ENCODE measurements at places on chromosomes 3 and 15.

DNA sequence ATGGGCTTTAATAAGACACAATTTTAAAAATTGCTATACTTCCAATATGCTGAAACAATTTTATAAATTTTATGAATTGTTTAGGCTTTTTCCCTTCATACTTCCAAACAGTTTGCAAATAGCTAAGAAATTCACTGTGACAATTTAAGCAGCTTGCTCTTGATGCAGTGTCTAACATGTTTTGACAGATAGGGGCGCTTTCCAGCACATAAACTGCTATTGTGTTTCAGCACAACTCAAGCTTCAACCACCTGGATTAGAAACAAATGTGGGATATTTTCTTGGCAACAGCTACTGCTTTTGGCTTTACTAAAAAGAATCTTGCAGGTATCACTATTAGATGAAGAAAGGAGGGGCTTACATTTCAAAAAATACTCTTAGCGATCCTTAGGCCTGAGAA is 565.8 kb upstream of the DPPA4 start:
- DNase-seq, result no peak

- no peak for DNase-seq
Observed at GRCh38 chr3:185995352-185995751, 57.5 kb upstream of the TRA2B start.

GRCh38 chr15:69090197-69090948 is 70.1 kb upstream of the GLCE start:
- peak; percentile 50 for DNase-seq

- DNase-seq, result no peak
Observed at GRCh38 chr3:140760324-140761075, 82.6 kb downstream of the TRIM42 start.

DNA sequence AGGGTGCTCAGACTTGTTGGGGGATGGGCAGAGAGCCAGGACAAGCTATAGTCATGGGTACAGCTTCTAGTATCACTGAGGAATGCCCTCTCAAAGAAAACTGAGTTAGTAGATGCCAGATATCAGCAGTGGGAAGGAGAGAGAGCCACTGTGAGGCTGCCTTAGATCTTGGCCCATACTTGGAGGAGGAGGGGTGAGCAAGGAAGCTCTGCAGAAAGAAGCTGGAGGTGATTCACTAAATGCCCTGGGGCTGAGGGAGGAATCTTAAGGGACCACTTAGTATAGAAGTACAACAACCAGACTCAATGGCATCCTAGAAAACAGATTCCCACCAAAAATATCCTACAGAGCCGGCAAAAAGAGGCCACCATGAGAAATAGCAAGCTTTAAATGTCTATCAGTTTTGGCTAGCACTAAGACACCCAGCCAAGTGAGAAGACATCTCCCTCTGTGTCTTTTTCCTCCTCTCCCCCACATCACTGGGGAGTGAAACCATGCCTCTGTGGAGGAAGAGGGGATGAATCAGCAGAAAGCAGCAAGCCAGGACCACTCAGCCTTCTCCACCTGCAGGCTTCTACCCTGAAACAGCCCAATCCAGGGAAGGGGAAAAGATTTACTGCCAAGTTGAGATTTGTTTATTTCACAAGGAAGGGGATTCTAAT is 282.5 kb upstream of the STT3B start:
- no peak for DNase-seq

GRCh38 chr15:62807539-62808130 is 234.9 kb upstream of the TPM1 start:
- DNase-seq, result no peak

DNA sequence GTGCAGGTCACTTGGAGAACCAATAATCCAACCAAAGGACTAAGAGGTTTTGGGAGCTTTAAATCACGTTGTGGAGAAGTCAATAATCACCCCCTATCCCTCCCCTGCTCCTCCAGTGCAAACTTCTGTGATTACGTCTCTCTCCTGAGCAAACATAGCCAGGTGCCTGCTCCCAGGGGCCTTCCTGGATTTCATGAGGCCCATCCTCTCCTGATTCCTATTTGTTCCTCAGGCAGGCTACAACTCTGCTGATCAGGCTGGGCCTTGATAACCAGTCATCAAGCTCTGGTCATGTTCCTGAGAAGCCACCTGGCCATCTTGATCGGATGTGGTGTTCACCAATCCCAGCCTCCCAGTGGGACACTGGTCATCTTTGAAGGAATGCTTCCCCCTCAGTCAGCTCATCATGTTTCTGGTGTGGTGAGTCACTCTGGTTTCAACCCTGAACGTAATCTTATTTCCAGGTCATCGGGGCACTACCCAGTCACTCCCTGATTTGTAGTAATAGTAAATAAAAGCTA is 2.9 kb upstream of the ZNF710 start:
- no peak for DNase-seq

DNA sequence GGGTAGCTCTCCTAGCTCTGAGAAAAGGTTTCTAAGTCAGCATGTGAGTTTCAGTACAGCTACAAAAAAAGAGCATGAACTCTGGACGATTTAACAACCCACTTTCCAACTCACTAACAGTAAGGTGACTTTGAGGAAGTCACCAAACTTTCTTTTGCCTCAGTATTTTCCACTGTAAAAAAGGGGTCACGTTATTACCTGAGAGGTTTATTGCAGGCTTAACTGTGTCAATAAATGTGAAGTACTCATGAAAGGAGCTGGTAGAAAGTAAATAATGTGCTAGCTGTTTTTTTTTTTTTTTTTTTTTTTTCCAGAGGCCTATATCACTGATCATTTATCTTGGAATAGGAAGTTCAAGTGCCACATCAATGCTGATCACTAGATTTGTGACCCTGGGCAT is 89.3 kb downstream of the PLSCR2 start:
- DNase-seq, result no peak

DNA sequence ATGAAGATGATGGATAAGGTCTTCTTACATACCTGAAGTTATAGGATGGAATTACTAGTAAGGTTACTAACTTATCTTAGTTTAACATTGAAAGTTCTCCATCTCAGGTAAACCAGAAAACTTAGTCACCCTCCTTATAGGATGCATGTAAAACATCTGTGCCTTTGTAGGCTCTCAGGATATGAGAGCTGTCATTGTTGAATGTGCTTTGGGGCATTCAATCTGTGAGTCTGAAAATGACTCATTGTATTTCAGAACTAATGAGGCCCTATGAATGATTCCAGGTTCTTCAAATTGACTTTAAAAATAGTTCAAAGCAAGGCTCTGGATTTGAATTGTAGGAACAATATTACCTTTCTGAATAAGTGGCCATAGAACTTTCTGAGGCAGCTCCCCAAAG is 237.7 kb upstream of the AZI2 start:
- no peak for DNase-seq

- DNase-seq, result no peak
Observed at GRCh38 chr3:22730701-22731100, 472.4 kb upstream of the UBE2E2 start.

DNA sequence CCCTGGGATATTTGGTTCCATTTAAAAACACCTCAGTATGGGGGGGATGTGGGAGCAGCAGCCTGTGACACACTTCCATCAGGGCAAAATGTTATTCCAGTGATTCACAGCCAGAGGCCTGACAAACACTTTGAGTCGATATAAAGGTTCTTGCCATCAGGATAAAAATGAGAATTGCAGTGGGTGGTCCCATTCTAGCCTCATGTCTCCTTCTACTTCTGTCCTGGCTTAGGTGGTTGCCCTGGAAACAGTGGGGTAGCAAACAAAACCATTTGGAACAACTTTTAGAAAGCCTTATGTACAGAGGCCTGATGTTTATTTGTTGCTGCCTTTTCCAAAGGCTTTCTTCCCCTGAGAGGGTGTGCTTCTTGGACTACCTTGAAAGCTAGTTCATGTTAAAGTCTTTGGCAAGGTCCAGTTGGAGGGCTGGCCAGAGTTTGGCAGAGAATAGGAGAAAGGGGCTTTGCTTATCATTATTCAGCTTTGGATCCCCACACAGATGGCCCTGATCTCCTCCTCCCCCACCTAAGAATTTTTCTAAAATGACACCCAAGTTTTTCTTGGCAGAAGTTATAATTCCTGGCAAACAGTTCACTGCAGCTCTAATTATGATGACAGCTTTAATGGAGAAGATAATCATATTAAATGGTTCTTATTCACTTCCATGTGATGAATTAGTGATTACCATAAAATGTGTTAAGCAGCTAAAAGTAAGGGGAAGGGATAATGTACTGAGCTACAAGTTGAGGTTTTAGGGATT is 84.2 kb upstream of the ZNF280D start:
- DNase-seq, result peak; percentile 69

DNA sequence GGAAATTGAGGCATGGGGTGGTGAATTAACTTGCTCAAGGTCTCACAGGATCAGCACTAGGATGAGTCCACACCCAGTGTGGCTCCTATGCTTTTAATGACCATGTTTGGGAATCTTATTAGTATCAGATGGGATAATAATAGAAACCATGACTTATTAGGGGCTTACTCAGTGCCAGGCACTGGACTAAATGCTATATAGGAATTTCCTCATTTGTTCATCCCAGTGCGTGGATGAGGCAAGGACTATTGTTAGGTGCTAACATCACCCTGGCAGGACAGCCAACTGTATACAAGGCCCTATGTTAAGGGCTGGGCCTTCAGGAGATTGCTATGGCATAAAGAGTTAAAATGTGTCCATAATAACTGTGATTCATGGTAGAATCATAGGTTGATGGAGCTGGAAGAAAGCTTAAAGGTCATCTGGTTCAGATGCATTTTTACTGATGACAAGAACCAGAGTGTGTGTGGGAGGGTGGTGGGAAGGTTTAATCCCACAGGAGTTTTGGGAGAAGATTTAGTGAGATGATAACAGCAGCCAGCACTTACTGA is 4.7 kb upstream of the FEM1B start:
- DNase-seq, result no peak

DNA sequence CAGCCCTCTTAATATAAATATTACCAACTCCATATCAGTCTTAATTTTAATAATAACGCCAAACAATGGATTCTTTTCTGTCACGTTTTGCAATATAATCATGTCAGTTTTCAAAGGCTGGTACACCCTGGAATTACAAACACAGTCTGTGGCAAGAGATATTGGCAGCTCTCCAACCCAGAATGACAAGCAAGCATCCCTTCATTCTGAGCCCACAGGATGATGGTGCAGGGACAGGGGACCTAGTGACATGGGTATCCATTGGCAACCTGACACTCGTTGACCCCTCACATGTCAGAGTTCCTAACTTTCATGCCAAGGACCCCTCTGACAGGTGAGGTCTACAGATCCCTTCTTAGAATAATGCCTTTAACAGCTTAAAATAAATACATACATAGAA is 154.5 kb upstream of the TSC22D2 start:
- peak; percentile 53 for DNase-seq

- DNase-seq, result no peak
Observed at GRCh38 chr3:190853464-190853863, 9.0 kb downstream of the GMNC start.

DNA sequence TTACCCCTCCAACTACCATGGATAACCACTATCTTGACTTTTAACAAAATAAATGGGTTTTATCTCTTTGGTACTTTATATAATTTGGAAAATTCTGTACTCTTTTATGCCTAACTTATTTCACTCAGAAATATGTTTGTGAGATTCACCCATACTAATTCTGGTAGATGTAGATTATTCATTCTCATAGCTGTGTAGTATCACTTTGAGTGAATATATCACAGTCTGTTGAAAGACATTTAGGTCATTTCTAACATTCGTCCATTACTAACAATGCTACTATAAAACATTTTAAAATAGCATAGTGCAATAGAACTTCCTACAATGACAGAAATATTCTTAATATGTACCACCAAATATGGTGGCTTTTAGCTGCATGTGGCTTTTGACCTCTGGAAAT is 542.4 kb downstream of the RBMS3 start:
- DNase-seq, result no peak

DNA sequence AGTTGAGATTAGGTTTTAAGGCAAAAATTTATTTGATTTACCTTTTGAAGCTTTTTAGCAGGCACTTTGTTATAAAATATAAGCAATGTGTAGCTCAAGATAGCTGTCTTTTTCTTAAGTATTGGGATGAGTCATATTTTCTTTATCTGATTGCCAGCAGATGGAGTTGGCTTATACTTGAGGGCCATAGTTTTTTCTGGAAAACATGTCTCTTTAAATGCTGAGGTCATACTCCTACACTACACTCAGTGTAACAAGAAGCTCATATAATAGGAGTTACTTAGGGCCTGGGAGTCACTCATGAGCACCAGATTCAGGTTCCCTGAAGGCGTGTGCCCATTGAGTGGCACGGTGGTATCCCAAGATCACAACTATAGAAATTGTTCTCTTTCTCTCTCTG is 579.8 kb downstream of the EDEM1 start:
- no peak for DNase-seq

DNA sequence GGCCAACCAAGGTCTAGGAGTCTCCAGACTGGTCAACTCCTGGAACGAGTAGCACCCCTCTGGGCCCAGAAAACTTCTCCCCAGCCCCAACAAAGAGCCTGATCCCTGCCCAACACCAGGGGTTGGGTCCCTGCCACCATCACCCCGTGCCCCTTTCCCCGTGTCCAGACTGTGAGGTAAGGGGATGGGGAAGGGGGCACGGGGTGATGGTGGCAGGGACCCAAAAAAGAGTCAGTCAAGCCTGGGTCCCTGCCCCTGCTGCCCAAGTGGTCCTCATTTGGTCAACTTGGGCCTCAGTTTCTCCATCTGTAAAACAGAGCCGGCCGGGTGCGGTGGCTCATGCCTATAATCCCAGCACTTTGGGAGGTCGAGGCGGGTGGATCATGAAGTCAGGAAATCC is 1.1 kb upstream of the NBEAL2 start:
- no peak for DNase-seq

- DNase-seq, result no peak
Observed at GRCh38 chr3:98110550-98110908, 20.0 kb upstream of the OR5H1 start.

DNA sequence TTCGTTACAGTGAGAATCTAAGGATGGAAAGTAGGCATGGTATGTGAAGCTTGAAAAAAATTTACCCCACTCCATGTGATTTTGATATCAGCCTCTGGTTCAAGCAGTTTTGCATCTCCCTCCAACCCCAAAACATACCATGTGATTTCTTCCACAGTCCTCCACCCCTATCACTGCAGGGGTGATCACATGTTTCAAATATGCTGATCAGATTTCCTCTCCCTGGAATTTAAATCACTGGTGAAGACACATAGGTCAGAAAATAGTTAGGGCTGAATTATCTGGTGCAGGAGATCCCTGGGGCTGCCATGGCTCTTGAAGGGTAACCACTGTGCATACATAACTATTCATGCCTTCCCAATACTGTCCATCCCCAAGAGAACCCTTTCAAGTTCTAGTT is 119.7 kb upstream of the THRB start:
- no peak for DNase-seq

DNA sequence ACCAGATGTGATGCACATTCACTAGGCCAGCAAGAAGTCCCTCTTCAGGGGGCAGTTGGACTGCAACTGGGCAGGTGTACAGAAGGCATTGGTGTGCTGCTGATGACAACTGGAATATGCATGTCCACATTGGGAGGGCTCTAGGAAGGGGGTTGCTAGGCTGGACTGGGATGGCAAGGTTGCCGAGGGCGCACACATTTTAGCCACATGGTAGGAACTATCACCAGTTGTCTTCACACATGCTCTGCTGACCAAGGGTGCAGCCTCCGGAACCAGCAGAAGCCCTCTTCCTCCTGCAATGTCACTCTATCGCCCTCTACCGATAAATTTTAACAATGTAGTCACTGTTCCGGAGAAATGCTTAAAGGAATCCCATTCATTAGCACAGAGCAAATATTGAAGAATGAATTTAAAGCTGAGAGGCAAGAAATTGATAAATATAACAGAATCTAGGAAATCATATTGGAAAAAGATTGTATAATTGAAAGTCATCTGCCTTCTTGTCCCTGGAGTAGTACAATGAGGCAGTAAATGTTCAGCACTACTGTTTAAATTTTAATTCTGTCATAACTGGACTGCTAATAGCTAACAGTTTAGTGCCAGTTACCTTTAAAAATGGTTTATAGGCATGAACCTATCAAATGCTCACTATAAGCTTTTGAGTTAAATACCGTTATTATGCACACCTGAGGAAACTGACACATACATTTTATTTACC is 22.6 kb upstream of the LYSMD4 start:
- DNase-seq, result peak; percentile 49

Measured in femur (tissue), 1 donor.